Stimulated activated CD8-positive, alpha-beta memory T cell treated with anti-CD3 and anti-CD28 coated beads, Interleukin-7, amount 100 ng/mL, for 1 hour (primary cell): ENCODE measurements at places on chromosomes 1 and 21.
A peak's percentile ranks its signal among the peaks of the same experiment; 100 is the strongest.

DNA sequence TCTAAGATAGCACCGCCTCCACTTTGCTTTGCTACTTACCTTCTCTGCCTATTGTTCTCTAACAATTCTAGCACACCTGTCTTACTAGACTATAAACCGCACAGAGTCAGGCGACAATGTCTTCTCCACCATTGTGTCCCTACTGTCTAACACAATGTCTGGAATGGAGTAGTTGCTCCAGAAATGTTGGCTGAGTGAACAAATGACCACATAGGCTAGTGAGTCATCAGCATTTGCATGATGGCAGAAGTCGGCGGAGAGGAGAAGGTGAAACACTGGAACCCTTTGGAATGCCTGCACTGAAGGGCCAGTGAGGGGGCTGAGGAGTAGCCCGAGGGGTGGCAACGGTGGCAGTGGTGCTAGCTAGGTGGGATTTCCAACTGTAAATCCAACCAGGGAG, 14.0 kb upstream of the PABPC4 start:
- DNase-seq: no peak

GRCh38 chr1:103125219-103125618, 16.9 kb upstream of the COL11A1 start:
- no peak for DNase-seq

DNA sequence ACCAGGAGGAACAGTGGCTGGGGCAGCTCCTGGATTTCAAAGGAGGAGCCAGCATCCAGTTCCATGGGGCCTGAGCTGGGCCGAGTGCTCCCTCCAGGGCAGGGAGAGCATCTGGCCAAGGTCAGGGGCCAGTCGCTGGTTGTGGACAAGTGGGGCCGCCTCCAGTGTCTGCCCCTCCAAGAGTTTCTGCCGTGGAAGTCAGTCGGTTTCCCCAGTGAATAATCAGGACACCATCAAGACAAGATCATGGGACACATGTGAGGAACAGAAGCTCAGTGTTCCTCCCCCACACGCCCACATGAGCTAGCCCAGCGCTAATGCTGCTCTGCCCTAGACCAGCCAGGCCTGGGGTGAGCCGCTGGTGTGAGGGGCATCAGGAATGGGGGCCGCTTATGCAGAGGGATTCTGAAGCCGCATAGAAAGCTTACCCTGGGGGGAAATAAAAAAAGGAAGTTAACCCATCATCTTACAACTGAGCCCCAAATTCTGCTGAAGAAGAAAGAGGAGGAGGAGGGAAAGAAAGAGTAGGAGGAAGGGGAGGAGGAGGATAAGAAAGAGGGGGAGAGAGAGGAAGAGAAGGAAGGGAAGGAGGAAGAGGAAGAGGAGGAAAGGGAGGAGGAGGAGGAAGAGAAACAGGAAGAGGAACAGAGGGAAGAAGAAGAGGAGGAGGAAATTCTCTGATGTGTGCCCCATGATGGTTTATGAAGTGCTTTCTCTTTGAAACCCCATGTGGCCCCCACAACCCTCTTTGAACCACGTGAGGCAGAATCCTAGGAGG, 198.4 kb downstream of the MATN1 start:
- DNase-seq: no peak

DNA sequence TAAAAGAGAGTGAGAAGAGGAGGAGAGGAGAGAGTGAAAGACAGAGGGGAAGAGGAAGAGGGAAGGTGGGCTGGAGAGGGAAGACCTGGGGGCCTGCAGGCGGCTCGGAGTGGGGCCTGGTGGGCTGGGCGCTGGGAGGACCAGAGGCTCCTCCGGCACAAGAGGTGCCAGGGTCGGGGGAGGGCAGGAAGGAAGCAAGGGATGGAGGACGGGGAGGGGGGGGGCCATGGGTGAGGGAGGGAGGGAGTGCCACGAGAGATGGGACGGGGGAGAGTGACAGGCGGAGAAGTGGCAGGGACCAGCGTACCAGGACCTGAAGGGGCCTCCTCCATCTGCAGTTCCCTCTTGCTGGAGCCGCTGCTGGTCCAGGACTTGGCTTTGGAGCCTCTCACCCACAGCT, 87.7 kb downstream of the CASZ1 start:
- no peak for DNase-seq

- no peak for DNase-seq
Observed at GRCh38 chr1:241591317-241591716, 48.9 kb downstream of the CHML start.

- DNase-seq: no peak
Observed at GRCh38 chr1:195376190-195376589, 1232.0 kb downstream of the KCNT2 start.

DNA sequence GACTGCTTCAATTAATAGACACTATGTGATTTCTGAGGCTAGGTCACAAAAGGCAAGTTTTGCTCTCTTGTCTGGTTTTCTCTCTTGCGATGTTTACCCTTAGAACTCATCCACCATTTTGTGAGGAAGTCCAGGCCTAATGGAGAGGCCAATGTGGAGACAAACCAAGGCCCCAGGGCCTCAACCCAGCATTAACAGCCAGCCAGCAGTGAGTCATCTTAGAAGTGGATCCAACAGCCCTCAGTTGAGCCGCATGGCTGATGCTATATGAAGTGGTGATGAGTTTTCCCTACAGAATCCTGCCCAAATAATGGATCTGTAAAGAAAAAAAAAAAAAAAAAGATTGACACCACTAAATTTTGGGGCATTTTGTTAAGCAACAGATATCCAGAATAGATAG, 95.1 kb downstream of the DNTTIP2 start:
- DNase-seq: no peak

DNA sequence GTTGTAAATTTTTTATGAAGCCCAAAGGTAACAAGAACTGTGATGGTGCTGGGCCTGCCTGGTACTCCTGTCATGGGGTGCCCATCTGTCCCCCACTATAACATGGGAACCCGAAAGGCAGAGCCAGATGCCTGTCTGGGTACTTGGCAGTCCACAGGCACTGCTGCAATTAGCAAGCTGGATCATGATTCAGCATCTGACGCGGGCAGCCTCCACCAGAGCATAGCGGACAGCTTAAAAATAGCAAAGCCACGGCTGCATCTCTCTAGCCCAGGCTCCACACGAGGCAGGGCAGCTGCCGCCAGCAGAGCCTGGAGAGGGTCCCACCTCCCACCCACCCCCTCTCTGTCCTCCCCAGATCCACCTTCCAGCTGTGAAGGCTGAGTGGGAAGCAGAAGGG, 22.9 kb downstream of the SUSD4 start:
- no peak for DNase-seq

GRCh38 chr1:59605184-59605583, 209.6 kb upstream of the HOOK1 start:
- no peak for DNase-seq

- DNase-seq: no peak
Observed at GRCh38 chr1:8660411-8660828, 157.0 kb downstream of the RERE start.

- DNase-seq: no peak
Observed at GRCh38 chr21:32064281-32064910, 191.6 kb downstream of the HUNK start.

DNA sequence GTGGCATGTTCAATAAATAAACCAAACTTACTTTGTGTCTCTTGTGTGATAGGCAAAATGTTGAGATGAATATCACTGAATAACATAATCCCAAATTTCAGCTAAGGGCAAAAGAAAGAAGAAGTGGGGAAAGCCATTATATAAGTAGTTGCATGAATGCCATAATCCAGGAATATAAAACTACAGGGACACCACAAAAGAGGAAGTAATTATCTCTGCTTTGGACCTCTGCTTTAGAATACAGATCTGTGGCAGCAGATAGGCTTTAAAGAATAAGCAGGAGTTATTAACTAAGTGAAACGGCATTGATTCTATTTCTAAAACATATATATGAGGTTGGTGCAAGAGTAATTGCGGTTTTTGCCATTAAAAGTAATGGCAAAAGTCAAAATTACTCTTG, 288.5 kb upstream of the SNX7 start:
- DNase-seq: no peak

GRCh38 chr1:36128126-36128904, 3.3 kb upstream of the COL8A2 start:
- DNase-seq: no peak

DNA sequence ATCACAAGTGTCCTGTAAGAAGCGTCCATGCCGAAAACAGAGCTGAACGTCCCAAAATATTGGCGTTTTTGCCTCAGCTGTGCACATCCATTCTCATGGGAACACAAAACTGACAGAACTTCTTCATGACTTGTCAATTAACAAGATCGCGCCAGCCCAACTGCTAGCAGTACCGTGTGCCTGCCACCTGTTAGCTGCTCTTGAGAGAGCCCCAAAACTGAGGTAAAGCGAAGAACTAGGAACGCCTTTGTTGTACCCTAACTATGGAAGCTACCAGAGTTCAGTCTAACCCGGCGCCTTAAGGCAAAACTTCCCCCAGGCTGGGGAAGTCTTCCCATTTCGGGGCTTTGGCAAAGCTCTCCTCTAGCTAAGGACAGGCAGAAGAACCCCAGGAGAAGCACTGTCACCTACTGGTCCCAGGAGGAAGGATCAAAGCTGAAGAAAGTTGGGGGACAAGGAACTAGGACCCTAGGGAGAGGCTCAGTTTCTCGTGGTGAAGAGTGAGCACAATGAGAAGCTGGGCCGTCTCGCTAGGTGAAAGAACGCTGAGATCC, 719 bp downstream of the EYA3 start:
- no peak for DNase-seq

DNA sequence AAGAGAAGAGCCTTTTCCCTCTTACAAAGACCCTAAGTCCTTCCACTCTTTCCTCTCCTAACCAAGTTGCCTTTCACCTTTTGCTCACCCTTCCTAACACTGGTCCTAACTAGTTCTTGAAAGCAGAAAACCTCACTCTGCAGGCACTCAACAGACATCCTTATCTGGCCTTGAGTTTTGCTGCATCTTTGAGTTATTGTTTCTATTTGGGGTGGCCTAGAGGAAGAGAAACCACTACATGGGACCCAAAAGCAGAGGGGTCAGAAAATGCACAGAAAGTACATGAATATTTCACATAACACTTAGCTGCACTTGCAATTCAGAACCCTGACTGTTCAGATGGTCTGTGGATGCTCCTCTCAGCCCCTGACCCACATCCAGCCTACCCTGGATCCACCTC, 178.3 kb upstream of the SYT6 start:
- DNase-seq: no peak

- DNase-seq: no peak
Observed at GRCh38 chr1:29864431-29865022, 628.2 kb downstream of the PTPRU start.

GRCh38 chr1:107877745-107878144, 87.2 kb downstream of the VAV3 start:
- DNase-seq: no peak

GRCh38 chr21:15293240-15293639, 228.4 kb upstream of the NRIP1 start:
- no peak for DNase-seq

- peak; percentile 11 for DNase-seq
Observed at GRCh38 chr1:7680207-7680954, 90.7 kb upstream of the VAMP3 start.

DNA sequence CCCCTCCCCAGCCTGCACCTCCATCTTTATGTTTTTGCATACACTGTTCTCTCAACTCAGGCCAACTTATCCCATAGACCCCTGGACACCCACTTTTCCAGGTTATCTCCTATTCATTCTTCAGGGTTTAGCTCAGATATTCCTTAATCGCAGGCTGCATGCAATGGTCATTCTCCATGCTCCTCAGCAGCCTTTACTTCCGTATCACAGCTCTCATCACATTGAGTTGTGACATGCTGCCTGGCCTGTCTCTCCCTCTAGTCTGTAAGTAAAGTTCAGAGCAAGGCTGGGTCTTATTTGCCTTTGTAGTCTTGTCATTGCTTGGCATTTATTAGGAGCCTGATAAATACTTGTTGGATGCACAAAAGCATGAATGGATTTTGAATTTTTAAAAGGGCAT, 6.9 kb downstream of the DNAJC6 start:
- no peak for DNase-seq

GRCh38 chr1:41046347-41046775, 24.8 kb upstream of the SLFNL1 start:
- no peak for DNase-seq

DNA sequence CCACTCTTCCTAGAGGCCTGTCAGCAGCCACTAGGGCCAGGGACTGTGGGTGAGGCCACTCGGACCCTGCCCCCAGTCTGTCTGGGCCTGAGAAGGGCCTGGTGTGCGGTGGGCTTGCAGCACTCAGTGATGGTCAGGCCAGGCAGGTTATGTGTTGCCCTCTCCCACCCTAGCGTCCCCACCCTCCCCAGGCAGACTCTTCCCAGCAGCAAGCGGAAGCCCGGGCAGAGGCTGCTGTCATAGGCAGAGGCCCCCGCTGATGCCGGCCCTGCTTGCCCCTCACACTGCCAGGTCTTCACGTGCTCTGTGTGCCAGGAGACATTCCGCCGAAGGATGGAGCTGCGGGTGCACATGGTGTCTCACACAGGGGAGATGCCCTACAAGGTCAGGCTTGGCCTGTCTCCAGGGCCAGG, 6.6 kb downstream of the ZBTB48 start:
- DNase-seq: no peak

DNA sequence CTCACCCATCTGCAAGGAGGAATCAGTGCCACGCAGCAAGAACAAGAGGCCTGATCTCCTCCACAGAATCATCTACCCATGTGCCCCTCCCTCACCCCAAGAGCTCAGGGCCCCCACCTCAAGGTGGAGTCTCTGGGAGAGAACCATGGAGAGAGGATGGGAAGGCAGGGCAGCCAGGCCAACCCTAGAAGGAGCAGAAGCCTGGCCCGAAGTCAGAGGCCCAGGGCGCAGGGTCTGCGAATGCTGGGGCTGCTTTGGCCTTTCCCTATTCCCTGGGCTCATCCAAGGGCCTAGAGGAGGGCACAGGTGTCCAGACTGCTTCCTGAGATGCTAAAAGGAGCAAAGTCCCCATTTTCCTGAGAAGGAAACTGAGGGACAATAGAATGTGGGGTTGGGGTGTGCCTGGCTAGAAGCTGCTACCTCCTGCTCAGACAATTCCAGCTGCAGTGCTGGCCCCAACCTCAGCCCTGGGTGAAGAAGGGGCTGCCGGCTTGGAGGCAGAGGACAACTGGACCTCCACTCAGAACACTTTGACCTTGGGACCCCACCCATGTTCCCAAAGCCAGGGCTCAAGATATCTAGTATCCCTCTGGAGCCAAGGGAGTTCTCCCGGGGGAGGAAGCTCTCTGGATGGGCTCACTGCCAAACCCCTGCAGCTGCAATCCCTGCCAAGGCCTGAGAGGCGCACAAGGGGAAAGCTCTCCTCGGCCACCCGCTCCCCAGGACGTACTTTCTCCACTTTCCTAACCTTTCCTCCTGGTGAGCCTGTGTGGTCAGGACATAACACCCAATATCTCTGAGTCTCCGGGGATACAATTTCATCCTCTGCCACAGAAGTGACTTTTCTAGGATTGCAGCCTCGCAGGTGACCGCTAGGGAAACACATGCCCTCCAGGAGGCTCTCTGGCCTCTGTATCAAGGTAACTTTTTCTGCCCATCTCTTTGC, 16.6 kb upstream of the LEMD1 start:
- no peak for DNase-seq

GRCh38 chr1:5349526-5349925, 642.7 kb downstream of the NPHP4 start:
- DNase-seq: no peak

DNA sequence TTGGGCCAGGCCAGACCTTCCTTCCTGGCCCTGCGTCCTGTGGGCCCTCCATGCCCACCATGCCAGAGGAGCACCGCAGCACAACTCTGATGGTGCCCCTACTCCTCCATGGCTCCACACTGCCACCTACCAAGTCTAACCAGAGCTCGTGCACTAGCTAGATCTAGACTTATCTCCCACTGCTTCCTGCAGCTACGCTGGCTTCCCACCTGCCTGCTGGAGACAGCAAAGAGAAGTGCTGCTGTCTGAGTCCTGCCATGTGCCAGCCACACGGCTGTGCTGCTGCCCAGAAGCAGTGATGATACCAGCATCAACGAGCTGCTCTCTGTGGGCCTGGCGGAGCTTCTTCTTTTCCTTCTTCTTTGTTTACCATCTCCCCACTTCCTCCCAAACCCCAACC, 4.5 kb downstream of the GUCA2B start:
- no peak for DNase-seq
